ENCODE measurements at places on chromosomes 13 and 19.

DNA sequence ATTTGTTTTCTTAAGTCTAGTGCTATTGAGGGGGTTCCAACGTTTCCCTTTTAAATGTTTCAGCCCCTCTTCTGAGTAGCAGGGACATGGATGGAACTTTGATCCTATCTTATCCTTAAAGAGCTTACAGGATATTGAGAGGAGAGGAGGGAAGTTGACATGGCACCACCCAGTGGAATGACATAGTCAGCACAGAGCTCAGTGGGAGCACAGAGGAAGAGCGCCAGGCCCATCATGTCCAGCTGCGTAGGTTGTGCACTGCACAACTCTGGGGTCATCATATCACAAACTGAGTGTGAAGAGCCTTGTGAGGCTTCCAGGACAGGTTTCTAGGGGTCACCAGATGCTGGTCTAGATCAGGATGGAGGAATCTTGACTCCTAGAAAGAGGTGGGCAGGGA is 4.6 kb upstream of the CDC42EP5 start:
- DNase-seq: no peak

DNA sequence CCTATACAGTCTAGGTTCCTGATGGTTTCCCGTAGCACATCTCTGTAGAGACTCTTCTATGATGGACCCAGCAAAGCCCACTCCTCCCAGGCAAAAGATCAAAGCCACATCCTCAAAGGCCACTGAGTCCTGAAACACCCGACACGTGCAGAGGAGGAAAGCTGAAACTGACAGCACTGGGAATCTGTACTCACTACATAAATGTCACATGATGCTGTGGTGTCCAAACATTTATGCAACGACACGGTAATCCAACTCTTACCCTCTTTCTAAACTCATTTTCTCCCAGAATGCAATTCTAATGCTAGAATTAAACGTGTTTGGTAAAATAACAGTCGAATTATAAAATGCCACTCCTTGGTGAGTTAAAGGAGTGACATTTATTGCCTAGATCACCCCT is 7.0 kb upstream of the ZNF441 start:
- DNase-seq: no peak

- no peak for DNase-seq
These were observed 477.1 kb upstream of the SGCG start for GRCh38 chr13:22703601-22704209.

GRCh38 chr13:90375851-90376250 is 971.6 kb upstream of the MIR17HG start:
- no peak for DNase-seq
